Suprapubic skin (tissue), 4 donors: ENCODE measurements at places on chromosomes 7 and 10. TPM values are rescaled to one million over a fixed set of nuclear protein-coding genes. Genes with fewer than 3 reads are reported as not detected.

- DNase-seq = no peak
These were observed 727.0 kb downstream of the TYW1 start for GRCh38 chr7:67723591-67723990.

GRCh38 chr7:95404316-95404865 lies 8.2 kb upstream of the PON3 start:
- no peak for DNase-seq

ZNRF2 gene
- 32.2 TPM for total RNA-seq

GIMAP8 gene
- 5.6 TPM for total RNA-seq

KCNIP2 gene
- total RNA-seq = 1.7 TPM

- peak; percentile 86 for DNase-seq
These were observed 103.0 kb downstream of the TCF7L2 start for GRCh38 chr10:113053091-113053490.

- DNase-seq = no peak
These were observed 17.9 kb downstream of the PTPRZ1 start for GRCh38 chr7:121890833-121891232.

DNA sequence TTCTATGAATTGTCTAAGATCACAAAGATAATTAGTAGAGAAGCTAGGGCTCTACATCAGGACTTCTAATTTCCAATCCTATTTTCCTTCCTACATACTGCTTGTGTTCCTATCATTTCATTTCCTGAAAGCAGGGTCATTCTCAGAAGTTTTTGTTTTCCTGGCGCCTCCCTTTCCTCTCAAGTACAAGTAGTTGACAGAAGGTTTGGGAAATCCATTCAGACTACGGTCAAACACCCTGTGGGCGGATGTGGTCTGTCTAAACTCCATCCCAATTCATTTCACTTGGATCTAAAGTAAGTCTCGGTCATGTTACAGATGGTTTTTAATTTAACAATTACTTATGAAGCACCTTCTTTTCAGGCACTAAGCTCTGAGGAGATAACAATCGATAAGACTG lies 221.4 kb downstream of the MTERF1 start:
- DNase-seq = no peak

GRCh38 chr7:109003742-109004141 lies 434.1 kb downstream of the DNAJB9 start:
- DNase-seq = no peak

PDK4 gene
- 84.2 TPM for total RNA-seq

DNA sequence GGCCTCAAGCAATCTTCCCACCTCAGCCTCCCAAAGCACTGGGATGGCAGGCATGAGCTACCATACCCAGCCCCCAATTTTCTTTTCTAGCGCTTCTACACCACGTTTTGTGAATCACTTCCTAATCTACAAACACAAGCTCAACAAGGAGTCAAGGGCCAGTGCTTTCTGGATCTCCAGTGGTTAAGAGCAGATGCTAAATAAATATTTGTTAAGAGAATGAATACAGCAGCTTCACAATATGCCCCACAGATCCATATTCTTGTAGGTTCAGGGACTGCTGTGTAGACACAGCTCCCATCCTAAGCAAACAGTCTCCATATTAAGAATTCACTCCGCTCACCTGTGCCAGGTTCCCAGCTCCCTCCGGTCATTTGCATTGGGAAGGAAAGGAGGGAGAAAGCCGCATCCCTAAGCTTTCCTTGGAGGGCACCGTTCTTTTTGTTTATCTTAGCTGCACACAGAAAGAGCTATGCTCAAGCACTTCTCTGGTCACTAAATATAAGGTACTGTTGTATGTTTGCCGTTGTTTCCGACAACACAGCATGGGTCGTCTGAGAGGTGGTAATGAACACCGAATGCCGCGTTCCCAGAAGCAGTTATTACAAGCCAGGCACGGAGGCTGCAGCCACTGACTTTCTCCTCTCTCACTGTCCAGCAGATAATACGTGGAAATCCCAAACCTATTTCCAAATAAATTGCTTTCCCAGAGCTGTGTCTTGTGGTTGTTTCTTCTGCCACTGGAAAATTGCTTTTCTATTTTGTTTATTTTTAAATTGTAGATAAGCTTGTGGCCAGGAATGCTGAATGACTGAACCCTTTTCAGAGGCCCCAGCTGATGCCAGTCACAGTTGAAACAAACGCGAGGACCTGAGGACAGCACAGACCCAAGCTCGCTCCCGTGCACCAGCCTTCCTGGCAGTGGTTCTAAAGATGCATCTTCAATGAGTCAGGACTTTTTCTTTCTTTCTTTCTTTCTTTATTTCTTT lies 217.1 kb downstream of the PRPF18 start:
- no peak for DNase-seq

GRCh38 chr7:42010751-42011150 lies 226.3 kb downstream of the GLI3 start:
- DNase-seq = no peak

CALHM1 gene
- not detected for total RNA-seq

CYP2C19 gene
- 1.9 TPM for total RNA-seq

GRCh38 chr7:116086547-116087045 lies 56.0 kb upstream of the TFEC start:
- DNase-seq = no peak

TUBAL3 gene
- not detected for total RNA-seq

DNA sequence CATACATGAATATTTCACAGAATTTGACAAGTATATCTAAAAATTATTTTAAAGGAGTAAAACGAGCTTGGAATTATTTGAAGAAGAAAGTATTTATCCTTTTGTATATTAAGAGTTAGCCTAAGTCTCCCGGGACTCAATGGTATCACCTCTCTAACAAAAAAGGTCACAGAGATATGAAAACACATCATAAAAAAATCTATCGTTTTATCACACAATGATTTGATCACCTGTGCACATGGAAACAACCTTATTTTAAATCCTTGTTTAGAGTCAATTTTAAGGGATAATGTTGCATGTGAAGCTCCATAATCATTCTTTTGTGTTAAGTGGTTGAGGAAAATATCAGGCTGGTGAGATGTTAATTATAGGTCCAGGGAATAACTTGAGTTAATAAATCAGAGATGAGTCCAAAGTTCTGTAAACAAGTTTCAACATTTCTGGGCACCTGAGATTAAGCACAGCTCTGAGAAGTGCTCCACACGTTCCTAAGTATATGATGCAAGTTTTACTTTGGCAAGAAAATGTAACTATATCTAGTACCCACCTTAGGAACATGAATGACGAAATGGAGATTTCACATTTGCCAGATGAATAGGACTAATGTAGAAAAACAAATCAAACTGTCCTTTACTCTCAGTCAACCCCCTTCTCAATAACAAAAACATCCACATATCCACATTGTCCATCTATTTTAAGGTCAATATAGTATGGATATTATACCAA lies 148.5 kb upstream of the AKR1E2 start:
- DNase-seq = no peak

DNA sequence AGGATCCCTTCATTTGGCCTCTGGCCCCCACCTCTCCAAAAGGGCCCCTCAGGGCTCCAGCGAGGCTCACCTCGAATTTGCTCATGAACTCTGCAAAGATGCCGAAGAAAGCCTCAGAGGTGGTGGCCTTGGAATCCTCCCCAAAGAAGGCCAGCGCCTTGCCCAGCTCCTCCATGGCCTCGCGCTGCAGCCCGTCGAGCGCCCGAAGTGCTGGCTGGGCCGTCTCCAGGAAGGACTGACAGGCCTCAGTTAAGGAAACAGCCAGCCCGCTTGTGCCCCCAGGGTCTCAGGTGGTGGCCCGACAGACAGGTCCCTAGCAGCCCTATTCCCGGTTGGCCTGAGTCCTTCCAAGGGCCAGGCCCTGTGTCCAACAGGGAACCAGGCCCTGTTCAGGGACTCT lies 50.2 kb upstream of the DAGLB start:
- no peak for DNase-seq

DNA sequence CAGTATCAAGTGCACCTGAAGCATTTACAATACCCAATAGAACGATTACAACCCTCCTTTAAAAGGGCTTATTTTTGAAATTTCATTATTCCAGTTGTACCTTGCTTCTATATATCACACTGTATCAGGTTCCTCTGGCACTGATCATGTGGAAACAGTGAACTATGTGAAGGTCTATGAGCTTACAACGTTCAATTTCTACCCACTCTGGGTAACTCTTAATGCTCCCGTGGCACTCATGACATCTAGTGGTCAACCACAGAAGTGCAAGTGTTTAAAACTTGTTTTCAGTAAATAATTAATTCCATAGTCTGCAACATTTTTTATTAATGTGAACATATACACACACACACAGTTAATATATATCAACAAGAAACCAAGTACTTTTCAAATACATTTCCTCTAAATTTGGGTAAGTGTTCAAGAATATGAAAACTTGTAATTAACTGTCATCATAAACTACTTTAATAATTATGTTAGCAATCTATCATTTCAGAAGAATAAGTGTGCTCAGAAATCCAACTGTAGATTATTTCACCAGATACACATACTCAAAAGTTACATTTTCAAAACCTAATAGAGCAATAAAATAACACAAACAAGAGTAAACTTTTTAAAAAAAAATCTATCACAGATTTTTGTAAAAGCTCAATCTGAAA lies 61.0 kb downstream of the MPP7 start:
- no peak for DNase-seq

GRCh38 chr7:41107330-41107937 lies 595.5 kb downstream of the INHBA start:
- DNase-seq = peak; percentile 57

DNA sequence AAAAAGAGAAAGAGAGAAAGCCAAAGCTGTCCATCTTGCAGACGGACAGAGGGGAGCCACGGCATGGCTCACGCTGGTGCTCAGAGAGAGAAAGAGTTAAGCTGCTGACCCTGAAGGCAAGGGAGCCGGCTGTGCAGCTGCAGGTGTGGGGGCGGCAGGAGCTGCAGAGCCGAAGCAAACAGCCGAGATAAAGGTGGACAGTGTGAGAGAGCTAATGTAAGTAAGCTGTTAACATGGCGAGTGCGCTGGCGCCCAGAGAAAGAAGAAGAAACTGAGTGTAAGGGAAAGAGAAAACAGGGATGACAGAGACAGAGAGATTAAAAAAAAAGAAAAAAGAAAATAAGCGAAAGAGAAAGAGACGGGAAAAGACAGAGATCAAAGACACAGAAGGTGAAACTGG lies 18.2 kb downstream of the COL17A1 start:
- no peak for DNase-seq

- DNase-seq = peak; percentile 37
These were observed 50.5 kb downstream of the VIPR2 start for GRCh38 chr7:159094023-159094740.

DNA sequence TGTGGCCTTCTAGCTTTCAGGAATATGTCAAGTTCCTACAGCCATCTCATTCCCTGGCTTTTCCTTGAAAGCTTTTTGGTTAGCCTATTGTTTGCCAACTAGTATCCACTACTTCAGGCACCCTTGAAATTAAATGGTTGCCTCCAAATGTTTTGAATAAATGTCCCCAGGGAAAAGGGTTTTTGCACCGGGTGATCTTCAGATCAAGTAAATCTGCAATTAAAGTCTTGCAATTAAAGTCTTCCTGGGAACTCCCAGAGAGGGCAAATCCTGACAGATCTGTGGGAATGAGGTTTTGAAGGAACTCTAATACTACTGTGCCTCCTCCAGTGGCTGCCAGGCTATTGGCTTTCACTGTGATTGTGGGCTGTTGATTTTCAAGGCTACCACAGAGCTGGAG lies 17.7 kb upstream of the ZNRF2 start:
- DNase-seq = no peak

- no peak for DNase-seq
These were observed 54.5 kb upstream of the FAM180A start for GRCh38 chr7:135803143-135803542.

GPC2 gene
- total RNA-seq = 21.5 TPM
